Stimulated activated CD4-positive, alpha-beta T cell treated with anti-CD3 and anti-CD28 coated beads, Interleukin-1b, Interleukin-23, amount 100 ng/mL, for 1 hour (primary cell): ENCODE measurements at places on chromosomes 3 and 15.

DNA sequence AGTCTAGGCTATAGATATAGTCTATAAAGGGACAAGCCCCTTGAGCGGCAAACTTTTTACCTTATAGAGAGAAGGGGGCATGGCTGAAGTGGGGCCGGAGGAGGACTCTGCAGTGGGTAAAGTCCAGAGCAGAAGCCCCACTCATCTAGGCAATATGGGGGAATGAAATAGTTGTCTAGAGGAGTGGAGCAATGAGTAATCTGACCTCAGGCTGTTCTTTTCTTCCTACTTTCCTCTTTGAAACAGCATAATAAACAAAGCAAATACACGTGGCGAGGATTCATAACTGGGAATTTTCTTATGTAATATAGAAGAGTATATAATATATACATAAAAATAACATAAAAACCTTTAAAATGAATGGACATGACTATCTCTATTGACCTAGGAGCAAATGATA, 546.4 kb upstream of the ZNF385D start:
- no peak for DNase-seq

DNA sequence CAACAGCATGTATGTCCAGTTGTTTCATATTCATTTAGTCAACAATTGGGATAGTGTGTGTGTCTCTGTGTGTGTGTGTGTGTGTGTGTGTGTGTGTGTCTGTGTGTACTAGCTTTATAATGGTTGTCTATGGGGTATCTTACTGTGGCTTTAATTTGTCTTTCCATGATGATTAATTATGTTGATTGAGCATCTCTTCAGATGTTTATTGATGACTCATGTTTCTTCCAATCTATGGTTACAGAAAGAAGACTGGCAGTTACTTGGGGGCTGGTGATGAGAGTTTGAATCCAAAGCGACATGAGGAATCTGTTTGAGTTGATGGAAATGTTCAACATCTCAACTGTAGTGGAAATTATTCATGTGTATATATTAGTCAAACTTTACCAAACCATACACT, 440.1 kb downstream of the ZNF385D start:
- no peak for DNase-seq

DNA sequence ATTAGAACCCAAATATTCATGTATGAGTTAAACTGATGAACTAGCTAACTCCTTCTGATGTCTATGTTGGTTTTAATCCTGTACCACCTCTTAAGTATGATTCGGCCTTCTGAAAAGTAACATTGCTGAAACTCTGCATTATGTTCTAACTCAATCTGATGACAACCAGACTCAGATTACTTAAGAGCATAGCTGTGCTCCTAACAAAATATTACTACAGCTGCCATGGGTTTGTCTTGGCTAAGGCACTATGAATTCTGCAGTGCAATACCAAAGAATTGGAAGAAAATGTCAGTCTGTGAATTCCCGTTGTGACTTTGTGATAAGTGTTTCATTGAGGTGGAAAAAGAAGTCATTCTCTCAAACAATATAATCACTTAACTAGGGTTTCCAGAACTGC, 224.4 kb downstream of the ZMAT3 start:
- no peak for DNase-seq

DNA sequence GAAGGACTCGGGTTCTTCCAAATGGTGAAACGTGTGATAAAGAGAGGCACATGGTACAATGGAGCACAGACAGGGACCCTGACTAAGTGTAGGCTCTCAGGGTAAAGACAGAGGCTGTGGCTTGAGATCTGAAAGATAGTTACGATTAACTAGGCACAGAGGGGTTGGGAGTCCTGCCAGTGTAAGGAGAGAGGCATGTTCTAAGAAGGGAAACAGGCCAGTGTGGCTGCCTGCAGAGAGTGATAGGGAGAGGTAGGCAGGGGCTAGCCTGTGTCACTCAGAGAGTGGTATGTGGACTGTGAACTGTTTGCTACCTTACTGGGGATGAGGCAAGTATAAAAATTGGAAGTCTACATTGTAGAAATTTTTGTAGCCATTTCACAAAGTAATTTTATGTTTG, 109.5 kb downstream of the PEX5L start:
- no peak for DNase-seq

- no peak for DNase-seq
Observed at GRCh38 chr3:150335631-150336030, 72.5 kb upstream of the TSC22D2 start.

DNA sequence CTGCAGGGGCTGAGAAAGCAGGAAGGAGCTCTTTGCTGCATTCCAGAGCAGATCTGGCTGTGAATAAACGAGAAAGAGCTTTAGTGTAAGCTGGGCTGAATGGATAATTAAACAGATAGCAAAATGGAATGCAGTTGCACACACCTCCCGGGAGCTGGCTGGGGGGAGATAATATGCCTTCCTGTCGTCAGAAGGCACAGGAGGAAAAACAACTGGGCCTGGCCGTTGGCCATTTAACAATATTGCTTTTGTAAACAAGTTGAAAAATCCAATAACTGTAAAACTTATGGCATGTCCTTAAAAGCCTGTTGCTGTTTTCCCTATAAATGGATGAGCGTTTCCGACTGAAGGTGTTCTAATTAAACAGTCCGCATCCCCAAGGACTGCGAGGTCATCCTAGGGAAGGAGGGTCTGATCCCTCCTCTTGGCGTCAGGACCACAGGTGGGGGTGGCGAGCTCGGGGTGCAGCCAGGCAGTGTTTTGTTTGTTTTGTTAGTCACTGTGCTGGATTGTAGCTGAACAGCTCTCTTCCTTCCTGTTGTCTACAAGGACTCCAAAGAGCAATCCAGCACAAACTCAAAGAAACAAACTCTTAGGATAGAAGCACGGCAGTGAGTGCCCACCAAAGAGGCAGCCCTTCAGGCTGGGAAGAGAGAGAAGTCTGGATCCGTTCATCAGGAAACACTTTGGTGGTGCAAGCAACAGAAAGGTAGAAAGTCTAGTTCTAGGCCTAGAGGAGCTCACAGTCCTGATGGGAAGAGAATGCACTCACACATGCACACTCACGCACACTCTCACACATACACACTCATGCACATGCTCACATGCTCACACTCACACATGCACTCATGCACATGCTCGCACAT, 133.4 kb upstream of the SMAD3 start:
- DNase-seq: no peak

DNA sequence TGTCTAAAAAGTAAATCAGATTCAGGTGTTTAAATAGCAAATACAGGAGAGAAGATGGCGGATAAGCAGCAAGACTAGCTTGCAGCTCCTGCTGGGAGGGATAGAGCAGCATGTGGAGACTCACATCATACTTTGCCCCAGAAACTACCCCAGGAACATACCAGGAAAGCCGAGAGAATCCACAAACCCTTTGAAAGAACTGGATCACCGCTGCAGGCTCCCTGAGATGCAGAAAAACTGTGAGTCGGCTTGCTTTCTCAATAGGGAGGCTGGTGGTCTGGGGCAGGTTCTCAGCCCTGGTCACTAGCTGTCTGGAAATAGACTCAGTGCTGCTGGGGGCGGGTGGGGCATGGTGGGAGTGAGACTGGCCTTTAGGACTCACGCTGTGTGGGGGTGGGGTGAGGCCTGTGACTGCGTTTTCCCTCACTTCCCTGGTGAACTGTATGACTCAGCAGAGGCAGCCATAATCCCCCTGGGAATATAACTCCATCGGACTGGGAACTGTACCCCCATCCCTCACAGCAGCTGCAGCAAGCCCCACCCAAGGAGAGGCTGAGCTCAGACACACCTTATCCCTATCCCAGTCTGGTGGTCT, 142.8 kb downstream of the CNTN6 start:
- DNase-seq: no peak
